Stomach (tissue), 19 donors: ENCODE measurements at places on chromosomes 13 and 19. TPM values are rescaled to one million over a fixed set of nuclear protein-coding genes. Genes with fewer than 3 reads are reported as not detected.
A peak's percentile ranks its signal among the peaks of the same experiment; 100 is the strongest.

- H3K27me3 ChIP-seq = no peaks in the 10 kb centered on the region
These were observed 40.8 kb upstream of the CEACAM21 start for GRCh38 chr19:41535029-41535622.

GRCh38 chr19:12478234-12478941 is 6.2 kb downstream of the ZNF709 start:
- no peak overlapping the region for H3K4me3 ChIP-seq
- no peaks in the 10 kb centered on the region for H3K4me1 ChIP-seq
- H3K27me3 ChIP-seq = no peaks in the 10 kb centered on the region
- peak; percentile 6 for DNase-seq
- H3K27ac ChIP-seq = no peak overlapping the region

DNA sequence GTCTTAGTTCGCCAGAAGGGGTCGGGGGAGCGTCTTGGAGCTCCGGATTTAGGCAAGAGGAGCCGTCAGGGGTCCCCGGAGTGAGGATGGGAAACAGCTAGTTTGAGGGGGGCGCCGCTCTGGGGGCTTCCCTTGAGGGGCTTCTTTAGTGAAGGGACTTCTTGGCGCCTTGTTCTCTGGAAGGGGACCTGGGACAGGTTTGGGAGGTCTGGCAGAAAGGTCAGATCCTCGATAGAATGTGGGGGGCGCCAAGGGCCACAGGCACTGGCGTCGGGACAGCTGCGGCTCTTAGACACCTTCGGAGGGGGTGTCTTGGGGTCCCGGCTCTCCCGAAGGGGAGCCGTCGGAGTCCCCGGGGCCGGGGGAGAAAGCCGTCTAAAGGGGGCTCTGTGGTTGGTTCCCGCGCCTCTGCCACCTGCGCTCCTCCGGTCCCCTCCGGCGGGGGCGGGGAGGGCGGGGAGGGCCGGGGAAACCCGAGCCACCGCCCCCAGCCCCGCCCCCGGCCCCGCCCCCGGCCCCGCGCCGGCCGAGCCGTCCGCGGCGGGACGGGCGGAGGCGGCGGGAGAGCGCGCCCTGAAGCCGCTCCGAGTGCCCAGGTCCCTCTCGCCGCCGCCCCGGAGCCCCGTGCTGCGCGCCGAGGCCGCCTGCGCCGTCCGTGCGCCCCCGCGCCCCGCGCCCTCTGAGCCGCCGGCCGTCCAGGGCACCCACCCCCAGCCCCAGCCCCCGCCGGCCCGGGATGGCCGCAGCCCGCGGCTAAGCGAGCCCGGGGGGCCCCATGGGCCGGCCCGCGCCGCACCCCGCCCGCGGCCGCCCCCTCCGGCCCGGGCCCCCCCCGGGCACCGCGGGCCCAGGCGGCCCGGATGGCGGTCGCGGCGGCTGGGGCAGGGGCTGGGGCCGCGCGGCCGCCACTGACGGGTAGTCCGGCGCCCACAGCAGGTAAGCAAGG is at the start of gene NRTN:
Gene NRTN, plus strand, starts transcription at position 552 of the 946 bp plus-strand sequence. CDS start 19,099 bp downstream, outside the sequence.
- H3K27me3 ChIP-seq = no peaks in the 10 kb centered on the region
- peaks cover 58% of the 10 kb centered on the region for H3K4me1 ChIP-seq
- H3K27ac ChIP-seq = peak within 1 kb of the TSS; percentile 88
- H3K36me3 ChIP-seq = peaks cover 4% of the 10 kb centered on the region
- peak within 1 kb of the TSS; percentile 56 for H3K4me3 ChIP-seq

- H3K4me3 ChIP-seq = peak overlapping the region; percentile 24
- peak overlapping the region; percentile 25 for H3K27ac ChIP-seq
- peaks cover 8% of the 10 kb centered on the region for H3K4me1 ChIP-seq
- H3K27me3 ChIP-seq = no peaks in the 10 kb centered on the region
These were observed 4.9 kb upstream of the PALM start for GRCh38 chr19:703651-704446.

KPTN gene
- total RNA-seq = 19.6 TPM

FCHO1 gene
- 9.3 TPM for total RNA-seq
